ENCODE measurements at places on chromosomes 2 and 18. TPM values are rescaled to one million over a fixed set of nuclear protein-coding genes. Genes with fewer than 3 reads are reported as not detected.
A peak's percentile ranks its signal among the peaks of the same experiment; 100 is the strongest.

- no peak overlapping the region for H3K4me3 ChIP-seq
- no peaks in the 10 kb centered on the region for H3K36me3 ChIP-seq
- no peaks in the 10 kb centered on the region for H3K4me1 ChIP-seq
- no peak overlapping the region for H3K27ac ChIP-seq
- no peak for DNase-seq
Observed at GRCh38 chr2:191859681-191860080, 12.8 kb upstream of the CAVIN2 start.

DNA sequence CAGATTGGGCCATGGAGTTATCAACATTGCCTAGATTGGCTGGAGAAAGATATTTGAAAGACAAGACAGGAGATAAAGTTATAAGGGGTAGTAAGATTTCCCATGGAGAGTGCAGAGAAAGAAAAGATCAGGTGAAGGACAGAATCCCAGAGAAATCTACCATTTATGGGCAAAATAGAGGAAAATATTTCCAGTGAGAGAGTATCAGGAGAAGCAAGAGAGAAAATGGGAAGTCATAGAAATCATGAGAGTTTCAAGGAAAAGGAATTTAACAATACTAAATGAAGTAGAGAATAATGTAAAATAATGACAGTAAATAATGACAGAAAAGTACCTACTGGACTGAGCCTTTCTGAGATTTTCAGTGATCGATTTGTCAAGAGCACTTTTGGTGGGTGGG, 447.6 kb upstream of the CHST9 start:
- DNase-seq = no peak
- H3K27me3 ChIP-seq = no peaks in the 10 kb centered on the region
- H3K4me1 ChIP-seq = no peaks in the 10 kb centered on the region
- H3K4me3 ChIP-seq = no peak overlapping the region
- no peaks in the 10 kb centered on the region for H3K36me3 ChIP-seq
- no peak overlapping the region for H3K27ac ChIP-seq

DNA sequence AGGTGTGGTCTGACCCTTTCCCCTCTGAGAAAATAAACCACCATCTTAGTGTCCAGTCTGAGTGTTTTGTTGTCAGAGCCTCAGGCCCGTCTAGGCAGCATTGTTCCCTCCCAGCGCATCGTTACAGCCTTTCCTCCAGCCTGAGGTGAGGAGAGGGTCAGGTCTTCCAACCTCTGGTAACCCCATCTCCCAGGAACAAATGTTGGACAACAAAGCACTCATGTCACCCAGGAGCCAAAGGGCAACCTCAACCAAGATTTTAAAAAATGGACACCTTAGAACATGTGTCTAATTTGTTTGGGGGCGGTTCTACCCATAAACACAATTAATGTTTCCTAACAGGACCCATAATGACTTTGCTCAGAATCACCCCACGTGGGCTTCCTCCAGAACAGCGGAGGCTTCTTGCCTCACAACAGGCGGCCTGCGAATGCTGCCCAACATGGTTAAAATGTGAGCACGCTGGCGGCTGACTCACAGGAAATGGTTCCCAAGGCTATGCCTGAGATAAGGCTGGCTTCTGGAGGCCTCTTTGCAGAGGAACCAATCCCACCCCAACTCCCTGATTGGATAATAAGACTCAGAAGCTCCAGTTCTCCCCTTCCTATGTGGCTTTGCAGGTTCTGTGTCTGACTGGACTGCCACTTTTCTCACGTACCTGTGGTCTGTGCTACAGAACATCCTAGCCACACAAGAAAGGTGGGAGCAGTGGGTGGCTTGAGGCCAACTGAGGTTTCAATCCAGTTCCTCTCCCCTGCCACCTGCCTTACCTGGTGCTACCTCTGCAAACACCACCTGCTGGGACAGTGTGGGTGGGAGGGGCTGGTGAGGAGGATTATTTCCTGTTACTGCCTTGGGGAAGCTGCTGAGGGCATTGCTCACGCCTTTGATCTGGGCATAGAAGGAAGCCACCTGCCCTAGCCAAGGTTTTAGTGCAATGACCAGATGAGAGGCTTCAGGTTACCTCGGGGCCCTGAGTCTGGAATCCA, 108.8 kb downstream of the B3GNT2 start:
- no peak for DNase-seq
- peaks cover 7% of the 10 kb centered on the region for H3K4me1 ChIP-seq
- no peak overlapping the region for H3K27ac ChIP-seq
- no peaks in the 10 kb centered on the region for H3K27me3 ChIP-seq
- no peaks in the 10 kb centered on the region for H3K36me3 ChIP-seq

GRCh38 chr2:216652566-216652965, 19.3 kb downstream of the IGFBP2 start:
- H3K27ac ChIP-seq = no peak overlapping the region
- no peaks in the 10 kb centered on the region for H3K27me3 ChIP-seq
- no peak for DNase-seq
- no peak overlapping the region for H3K4me3 ChIP-seq
- no peaks in the 10 kb centered on the region for H3K36me3 ChIP-seq

DNA sequence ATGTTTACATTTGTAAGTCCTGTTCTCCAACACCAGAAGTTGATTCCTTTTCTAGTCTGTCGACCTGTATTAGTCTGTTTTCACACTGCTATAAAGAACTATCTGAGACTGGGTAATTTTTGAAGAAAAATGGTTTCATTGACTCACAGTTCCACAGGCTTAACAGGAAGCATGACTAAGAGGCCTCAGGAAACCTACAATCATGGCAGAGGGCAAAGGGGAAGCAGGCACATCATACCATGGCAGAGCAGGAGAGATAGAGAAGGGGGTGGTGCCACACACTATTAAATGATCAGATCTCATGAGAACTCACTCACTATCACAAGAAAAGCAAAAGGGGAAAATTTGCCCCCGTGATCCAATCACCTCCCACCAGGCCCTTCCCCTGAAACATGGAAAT, 112.8 kb upstream of the MAP3K20 start:
- H3K4me1 ChIP-seq = peaks cover 10% of the 10 kb centered on the region
- no peak for DNase-seq
- H3K36me3 ChIP-seq = no peaks in the 10 kb centered on the region
- no peaks in the 10 kb centered on the region for H3K27me3 ChIP-seq

SLC35F5 gene
- total RNA-seq = 89.8 TPM

CNGA3 gene
- total RNA-seq = not detected

CXCR1 gene
- not detected for total RNA-seq

- no peaks in the 10 kb centered on the region for H3K4me1 ChIP-seq
- no peak for DNase-seq
- H3K4me3 ChIP-seq = no peak overlapping the region
- H3K36me3 ChIP-seq = no peaks in the 10 kb centered on the region
Observed at GRCh38 chr18:24083550-24083949, 55.3 kb upstream of the CABYR start.

TACR1 gene
- not detected for total RNA-seq

GRCh38 chr2:180446492-180446891, 439.4 kb upstream of the CWC22 start:
- H3K27ac ChIP-seq = no peak overlapping the region
- no peak for DNase-seq
- no peaks in the 10 kb centered on the region for H3K4me1 ChIP-seq

NXPH2 gene
- 5.4 TPM for total RNA-seq

LRRTM1 gene
- total RNA-seq = not detected

GRCh38 chr2:101770726-101771125, 73.2 kb downstream of the MAP4K4 start:
- peaks cover 31% of the 10 kb centered on the region for H3K4me1 ChIP-seq
- DNase-seq = no peak
- no peaks in the 10 kb centered on the region for H3K36me3 ChIP-seq
- H3K27me3 ChIP-seq = no peaks in the 10 kb centered on the region

- peak overlapping the region; percentile 84 for H3K27ac ChIP-seq
- no peaks in the 10 kb centered on the region for H3K27me3 ChIP-seq
- H3K4me3 ChIP-seq = peak overlapping the region; percentile 94
Observed at GRCh38 chr2:9554921-9555296, 721 bp downstream of the ADAM17 start.
